ENCODE measurements at places on chromosomes 11 and 22.

GRCh38 chr11:125081098-125081798 is 18.1 kb downstream of the SLC37A2 start:
- no peak for DNase-seq

DNA sequence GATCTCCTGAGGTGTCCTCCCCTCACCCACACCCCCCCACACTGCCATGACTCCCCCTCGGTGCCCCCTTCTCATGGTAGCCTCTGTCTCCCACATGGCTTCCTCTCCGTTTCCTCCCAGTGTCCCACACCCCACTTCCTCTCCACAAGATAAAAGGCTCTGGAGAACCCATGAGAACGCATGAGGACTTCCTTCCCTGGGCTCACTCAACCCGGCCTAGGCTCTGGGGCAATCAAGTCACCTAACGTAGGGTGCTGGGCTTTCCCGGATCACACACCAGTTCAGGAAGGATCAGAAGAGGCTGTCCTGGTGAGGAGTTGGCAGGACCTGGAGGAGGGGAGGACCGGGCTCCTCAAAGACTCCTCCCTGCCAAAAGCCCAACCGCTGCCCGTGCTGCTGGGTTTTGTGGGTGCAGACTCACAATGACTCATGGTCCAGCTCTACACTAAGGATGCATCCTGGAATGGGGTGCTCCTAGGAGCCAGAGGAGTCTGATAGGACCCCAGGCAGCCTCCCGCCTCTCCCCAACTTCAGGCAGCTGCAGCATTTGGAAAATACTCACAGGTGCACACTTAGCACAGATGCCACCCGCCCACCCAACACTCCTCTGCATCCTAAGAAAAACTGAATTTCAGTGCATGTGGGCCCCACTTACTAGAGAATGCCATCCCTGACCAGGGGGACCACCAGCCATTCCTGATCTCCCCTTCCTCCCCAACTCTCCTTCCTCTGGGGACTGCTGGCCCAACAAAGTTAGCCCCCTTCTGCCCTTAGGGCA is 21.0 kb downstream of the SLC22A12 start:
- DNase-seq, result no peak

- DNase-seq, result no peak
These were observed 16.1 kb upstream of the NTM start for GRCh38 chr11:131354251-131354701.

DNA sequence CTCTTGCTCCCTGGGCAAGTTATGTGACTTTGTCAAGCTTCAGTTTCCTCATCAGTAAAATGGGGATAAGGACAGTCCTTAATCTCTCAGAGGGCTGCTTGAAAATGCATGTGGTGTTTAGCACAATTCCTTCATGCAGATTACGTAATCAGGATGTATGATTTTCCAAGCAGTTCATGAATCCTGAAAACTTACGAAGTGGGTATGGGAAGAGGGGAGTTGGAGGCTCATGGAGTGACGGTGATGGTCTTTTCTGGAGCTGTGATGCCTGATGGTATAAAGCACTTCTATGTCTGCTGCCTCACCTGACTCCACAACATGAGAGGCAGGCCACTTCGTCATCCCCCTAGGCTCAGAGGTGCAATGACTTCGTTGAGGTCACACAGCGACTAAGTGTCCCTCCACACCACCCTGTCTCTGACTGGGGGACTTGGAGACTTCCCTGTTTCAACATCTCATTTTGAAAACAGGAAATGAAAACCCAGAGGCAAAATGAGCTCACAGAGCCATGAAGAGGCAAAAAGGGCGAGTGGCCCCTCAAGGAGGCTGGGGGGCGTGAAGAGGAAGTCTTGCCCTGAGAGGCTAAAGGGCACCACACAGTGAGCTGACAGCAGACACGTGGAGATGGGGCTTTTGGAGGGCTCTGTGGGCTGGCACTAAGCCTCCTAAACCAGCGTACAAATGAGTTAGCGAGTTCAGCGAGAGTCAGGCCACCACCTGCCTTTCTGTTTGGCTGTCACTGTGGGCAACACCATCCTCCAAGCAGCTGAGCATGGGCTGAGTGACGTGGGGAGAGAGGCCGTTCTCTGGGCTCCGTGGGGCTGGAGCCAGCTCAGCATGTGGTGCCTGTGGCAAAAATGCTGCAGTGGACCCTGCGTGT is 10.1 kb downstream of the MCM5 start:
- peak; percentile 90 for DNase-seq

DNA sequence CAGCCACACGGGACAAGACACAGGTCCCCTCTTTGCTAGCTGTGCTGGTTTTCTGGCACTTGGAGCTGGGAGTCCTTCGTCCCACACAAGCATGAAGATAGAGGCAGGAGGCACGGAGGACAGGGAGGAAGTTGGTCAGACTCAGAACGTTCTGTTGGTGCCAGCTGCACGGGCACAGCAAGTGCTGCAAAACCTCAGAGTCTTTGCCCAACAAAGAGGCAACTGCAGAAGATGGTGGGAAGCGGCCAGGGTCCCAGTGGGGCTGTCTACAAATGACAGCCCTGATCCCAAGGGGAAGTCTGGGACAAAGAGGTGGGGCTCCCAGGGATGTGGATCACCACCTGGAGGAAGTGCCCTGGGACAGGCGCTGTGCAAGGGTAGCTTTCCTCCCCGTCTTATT is 9.4 kb upstream of the OSM start:
- DNase-seq, result no peak

DNA sequence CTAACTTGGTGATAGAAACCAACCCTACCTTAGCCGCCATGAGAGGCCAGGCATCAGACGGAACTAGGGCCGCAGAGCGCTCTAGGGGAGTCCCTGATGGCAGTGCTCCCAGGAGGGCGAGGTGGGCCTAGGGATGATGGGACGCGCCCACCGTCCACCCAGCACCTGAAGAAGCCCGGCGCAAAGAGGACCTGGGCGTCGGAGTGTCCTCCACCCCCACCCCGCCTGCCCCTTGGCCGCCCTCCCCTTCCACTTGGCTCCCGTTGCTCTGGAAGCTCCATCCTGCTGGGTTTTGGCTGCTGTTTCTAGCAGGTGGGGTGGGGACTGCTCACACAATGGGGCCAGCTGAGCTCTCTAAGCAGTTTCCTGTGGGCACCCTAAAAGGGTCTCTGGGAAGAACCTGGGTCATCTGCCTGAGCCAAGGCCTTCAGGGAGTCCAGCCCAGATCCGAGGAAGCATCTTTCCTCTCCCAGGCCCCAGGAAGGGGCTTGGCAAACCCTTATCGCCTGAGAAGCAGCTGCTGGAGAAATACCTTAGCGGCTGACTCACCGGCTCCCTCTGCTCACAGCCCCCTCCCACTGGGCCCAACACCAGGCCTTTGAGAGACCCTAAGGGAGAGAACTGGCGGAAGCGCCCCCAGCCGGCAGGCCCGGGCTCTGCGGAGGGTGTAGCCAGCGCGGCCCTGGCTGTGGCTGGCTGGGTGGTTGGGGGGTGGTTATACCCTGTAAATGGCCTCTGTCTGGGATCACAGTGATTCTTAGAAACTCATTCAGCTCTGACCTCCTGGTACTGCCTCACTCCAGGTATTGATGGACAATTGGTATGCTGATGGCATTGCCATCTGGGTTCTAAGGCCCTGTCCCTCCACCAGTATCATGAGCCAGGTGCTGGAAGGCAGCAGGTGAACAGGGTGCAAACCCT is 19.3 kb downstream of the CREB3L1 start:
- DNase-seq, result no peak

DNA sequence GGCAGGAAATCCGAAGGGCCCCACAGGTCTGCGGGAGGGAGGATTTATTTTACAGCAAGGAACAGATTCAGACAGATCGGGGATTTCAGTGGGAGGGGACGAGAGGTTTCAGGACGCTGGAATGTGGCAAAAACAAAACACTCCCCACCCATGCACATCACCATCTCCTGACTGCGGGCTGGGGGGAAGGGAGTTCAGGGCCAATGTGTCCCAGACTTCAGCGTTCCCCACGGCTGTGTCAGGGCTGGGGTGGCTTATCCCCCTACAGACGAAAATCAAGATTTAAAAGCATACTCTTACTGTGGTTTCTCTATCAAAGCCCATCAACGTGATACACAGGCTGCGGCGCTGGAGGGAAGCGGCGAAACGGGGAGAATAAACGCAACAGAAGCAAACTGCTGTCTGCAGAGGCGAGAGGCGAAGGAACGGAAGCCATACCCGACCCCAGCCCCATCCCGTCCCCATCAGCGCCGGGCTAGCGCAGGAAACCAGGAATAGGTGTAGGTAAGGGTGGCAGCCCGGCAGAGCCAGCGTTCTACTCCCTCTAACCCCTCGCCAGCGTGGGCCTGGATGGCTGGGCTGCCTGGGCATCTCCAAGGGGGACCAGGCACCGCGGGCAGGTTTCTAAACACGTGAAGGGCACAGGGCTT is 2.7 kb downstream of the TENM4 start:
- DNase-seq, result no peak

DNA sequence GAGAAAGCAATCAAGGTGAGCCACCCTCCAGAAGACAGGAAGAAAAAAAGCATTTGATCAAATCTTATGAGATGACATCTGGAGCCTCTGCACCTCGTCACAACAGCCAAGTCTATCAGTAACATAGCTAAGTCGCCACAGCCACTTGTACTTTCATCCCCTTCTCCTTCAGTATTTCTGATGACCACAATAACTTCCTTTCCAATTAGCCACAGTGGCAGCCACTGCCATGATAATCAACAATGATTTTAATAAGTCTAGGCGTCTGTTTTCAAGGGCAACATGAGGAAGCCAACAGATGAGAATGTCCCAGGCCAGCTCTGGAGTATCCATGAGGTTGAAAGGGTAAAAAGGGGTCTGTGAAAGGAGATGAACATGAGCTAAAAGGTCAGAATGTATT is 29.9 kb downstream of the RBFOX2 start:
- DNase-seq, result no peak

GRCh38 chr11:65947133-65947532 is 1.9 kb downstream of the TSGA10IP start:
- no peak for DNase-seq

- DNase-seq, result peak; percentile 5
These were observed 21.3 kb downstream of the CASP12 start for GRCh38 chr11:104876861-104877431.

DNA sequence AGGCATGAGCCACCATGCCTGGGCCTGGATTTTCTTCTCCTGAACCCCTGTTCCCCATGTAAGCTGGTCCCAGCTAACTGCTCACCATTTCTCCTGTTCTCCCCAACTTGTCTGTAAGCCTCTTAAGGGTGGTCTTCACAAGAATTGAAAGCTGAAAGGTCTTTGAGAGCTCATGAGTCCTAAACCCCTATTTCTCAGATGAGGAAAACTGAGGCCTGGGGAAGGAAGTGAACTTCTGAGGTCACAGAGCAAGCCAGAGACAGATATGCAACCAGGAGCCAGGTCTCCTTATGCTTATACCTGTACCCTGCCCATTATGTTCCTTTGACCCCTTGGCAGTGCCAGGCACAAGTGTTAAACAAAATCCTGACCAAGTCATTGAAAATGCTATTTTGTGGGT is 16.3 kb downstream of the NPTXR start:
- no peak for DNase-seq

DNA sequence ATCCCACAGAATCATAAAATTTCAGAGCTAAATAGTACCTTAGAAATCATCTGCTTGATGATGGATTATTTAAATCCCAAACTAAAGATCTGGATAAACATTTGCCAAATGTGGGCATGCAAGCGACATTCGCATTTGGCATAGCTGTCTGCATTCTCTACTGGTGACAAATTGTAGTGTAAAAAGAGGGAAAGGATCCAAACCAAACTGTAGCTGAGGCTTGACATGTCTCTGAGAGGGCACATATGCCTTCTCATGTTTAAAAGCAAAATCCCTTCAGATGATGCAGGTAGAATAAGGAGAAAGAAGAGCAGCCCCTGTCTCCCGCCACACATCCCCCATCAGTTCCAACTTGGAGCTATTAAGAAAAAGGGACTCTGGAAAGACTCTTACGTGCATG is 257.5 kb upstream of the MTNR1B start:
- DNase-seq, result no peak

GRCh38 chr11:62708392-62708791 is 916 bp downstream of the GNG3 start:
- no peak for DNase-seq

DNA sequence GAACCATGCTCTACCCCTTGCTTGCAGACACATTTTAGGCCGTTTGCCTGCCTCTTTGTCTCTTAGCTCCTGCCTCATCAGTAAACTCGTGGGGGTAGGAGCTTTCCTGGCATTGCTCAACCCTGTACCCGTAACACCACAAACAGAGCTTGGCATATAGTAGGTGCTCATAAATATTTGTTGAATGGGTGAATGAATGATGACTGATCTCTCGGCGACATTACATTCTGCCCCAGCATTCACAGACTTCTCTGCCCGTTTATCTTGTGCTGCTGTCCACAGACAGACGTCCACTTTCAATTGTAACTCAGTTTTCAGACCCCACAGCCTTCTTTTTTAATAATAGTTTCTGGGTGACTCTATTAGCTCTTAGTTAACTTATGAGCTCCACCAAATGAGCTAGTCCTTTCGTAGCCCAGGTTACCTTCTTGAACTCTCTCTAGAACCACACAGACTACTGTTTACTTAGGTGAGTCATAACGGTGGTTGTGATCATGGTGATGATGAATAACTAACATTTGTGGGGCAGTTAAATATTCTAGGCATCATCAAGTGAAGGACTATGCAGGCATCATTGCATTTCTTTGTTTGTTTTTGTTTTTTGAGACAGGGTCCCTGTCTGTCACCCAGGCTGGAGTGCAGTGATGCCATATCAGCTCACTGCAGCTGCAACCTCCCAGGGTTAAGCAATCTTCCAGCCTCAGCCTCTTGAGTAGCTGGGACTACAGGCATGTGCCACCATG is 188.4 kb downstream of the ADAMTS15 start:
- DNase-seq, result no peak

DNA sequence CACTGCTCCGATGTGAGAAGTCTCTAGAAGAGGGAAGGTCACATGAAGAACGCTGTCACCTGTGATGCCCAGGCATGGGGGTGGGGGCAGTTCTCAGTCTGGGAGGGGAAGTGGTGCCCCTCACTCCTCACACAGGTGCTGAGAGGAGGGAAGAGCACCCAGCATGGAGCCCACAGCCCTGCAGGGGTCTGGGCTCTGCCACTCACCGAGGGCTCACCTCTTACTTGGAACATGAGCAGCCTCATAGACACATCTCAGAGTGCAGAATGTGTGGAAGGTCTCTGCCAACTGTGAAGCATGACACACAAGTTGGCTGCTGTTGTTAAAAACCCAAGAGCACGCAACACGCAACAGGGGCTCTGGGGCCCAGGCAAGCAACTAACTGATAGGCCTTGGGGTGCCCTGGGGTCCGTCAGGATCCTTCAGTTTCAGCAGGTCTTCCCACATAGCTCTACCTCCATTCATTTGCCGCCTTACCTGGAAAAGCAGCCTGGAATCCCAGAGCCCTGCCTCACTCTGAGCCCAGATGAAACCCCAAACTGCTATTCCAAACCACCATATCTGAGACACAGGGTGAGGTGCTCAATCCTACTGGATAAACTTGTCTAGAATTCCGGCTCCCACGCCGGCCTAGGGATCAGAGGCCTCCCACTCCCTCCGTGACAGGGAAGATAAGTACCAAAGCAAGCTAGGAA is 17.5 kb upstream of the TMPRSS4 start:
- DNase-seq, result no peak

GRCh38 chr11:91768783-91769182 is 455.8 kb upstream of the FAT3 start:
- DNase-seq, result no peak

- peak; percentile 71 for DNase-seq
These were observed 49.3 kb upstream of the CD44 start for GRCh38 chr11:35089666-35090065.
